Activated T-helper 17 cell treated with anti-CD3 and anti-CD28 coated beads, Interleukin-2, amount 50 U/mL, for 72 hours (primary cell): ENCODE measurements at places on chromosomes 7 and 10. TPM values are rescaled to one million over a fixed set of nuclear protein-coding genes. Genes with fewer than 3 reads are reported as not detected.

DNA sequence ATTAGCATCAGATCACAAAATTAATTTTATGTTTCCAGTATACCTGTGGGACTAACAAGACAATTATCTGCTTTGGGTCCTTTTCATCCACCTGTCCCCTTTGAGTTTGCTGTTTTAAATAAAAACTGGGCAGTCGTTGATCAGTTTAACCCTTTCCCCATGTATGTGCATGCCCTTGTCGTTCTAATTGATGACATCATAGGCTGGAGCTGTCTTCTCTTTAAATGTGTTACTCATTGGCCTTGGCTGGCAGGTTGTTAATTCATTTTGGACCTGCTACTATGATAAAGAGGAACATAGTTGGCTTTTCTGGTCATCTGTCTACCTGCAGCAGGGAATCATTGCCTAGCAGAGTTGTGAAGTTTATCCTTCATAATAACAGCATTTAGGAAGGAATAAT lies 53.8 kb downstream of the TASOR2 start:
- no peak for ATAC-seq

Gene CALML5
- total RNA-seq = not detected

Gene LRCH4
- total RNA-seq = 96.4 TPM

Gene ITGB8
- 0.05 TPM for total RNA-seq

Gene C10orf105
- 0.04 TPM for total RNA-seq

GRCh38 chr7:95957510-95957909 lies 185.2 kb downstream of the DYNC1I1 start:
- ATAC-seq = no peak

Gene FBXL15
- total RNA-seq = 12.6 TPM

DNA sequence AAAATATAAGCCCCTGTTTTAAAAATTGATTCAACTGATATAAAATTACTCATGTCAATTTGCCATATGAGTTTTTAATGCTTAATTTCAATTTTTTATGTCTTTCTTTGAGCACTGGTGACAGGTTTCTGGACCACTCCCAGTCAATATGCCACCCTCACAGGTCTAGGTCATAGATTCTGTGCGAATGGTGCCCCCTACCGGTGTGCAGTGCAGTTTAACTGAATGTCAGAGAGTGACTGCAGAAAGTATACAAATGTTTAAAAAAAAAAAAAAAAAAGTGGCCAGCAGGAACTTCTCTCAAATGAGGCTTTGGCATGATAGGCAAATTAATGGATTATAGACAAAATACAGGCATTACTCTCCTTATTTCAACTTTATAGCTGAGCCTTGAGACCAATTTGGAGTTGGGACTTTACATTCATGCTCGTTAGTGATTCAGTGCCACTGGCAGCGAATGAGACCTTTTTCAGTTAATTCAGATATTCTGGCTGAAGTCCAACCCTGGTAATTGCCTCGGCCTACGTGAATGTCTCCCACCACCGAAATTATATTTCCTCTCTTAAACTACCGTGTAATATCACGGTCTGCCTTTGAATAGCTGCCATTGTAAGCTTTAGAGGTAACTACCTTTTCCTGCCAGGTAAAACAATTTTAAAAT lies 427.6 kb downstream of the PHTF2 start:
- ATAC-seq = no peak

- ATAC-seq = no peak
These were observed 105.0 kb upstream of the PPP2R2D start for GRCh38 chr10:131795761-131796160.

Gene OR6V1
- total RNA-seq = not detected

GRCh38 chr7:229184-229964 lies 37.0 kb downstream of the FAM20C start:
- ATAC-seq = no peak

Gene AKR1B15
- not detected for total RNA-seq

DNA sequence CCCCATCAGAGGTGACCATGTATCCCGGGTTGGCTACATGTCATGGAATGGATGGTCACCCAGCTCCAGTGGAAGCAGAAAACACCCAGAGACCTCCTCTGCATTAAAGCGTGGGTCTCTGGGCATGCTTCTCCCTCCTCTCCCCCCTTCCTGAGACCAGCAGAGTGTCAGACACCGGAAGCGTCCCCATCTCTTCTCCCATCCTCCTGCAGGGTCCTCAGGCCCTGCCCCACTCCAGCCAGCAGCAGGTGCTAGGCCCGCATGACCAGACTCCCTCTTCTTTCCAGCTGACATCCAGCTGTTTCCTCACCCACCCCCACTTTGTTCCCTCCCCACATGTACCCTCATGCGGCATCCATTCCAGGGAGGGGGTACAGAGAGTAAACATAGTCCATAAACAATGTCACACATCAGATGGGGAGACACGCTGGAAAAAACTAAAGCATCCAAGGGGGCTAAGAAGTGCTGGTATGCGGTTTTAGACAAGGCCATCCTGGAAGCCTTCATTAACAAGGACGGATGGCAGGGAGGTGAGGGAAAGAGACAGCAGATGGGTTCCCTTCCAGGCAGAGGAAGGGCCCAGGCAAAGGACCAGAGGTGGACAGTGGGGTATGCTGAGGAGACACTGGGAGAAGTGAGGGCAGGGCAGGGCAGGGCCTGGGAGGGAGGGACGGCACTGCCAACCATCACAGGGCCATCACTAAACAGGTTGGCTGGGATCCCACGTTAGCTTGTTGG lies 12.5 kb upstream of the SLC18A3 start:
- no peak for ATAC-seq

DNA sequence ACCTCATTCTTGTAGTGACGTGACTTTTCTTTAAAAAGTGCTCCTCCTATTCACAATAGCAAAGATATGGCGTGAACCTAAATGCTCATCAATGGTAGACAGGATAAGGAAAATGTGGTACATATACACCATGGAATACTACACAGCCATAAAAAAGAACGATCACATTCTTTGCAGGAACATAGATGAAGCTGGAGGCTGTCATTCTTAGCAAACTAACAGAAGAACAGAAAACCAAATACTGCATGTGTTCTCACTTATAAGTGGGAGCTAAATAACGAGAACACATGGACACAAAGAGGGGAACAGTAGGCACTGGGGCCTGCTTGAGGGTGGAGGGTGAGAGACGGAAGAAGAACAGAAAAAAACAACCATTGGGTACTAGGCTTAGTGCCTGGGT lies 59.9 kb upstream of the FGFR2 start:
- ATAC-seq = no peak

Gene CYP2C8
- 0.16 TPM for total RNA-seq

GRCh38 chr7:26724795-26725194 lies 139.6 kb downstream of the SKAP2 start:
- ATAC-seq = no peak

GRCh38 chr7:138895679-138896078 lies 85.5 kb downstream of the KIAA1549 start:
- ATAC-seq = no peak

GRCh38 chr7:27929127-27929526 lies 189.2 kb downstream of the TAX1BP1 start:
- ATAC-seq = no peak

- ATAC-seq = no peak
These were observed 4.8 kb upstream of the NT5C2 start for GRCh38 chr10:103197903-103198302.

Gene NXPH1
- total RNA-seq = not detected

Gene ATRNL1
- total RNA-seq = 1.5 TPM

- ATAC-seq = no peak
These were observed 952 bp downstream of the DIP2C start for GRCh38 chr10:688312-689120.

GRCh38 chr10:78777867-78778266 lies 290.9 kb upstream of the ZMIZ1 start:
- ATAC-seq = no peak

Gene ASZ1
- not detected for total RNA-seq

- ATAC-seq = no peak
These were observed 11.8 kb upstream of the PRKAR1B start for GRCh38 chr7:738723-739454.

DNA sequence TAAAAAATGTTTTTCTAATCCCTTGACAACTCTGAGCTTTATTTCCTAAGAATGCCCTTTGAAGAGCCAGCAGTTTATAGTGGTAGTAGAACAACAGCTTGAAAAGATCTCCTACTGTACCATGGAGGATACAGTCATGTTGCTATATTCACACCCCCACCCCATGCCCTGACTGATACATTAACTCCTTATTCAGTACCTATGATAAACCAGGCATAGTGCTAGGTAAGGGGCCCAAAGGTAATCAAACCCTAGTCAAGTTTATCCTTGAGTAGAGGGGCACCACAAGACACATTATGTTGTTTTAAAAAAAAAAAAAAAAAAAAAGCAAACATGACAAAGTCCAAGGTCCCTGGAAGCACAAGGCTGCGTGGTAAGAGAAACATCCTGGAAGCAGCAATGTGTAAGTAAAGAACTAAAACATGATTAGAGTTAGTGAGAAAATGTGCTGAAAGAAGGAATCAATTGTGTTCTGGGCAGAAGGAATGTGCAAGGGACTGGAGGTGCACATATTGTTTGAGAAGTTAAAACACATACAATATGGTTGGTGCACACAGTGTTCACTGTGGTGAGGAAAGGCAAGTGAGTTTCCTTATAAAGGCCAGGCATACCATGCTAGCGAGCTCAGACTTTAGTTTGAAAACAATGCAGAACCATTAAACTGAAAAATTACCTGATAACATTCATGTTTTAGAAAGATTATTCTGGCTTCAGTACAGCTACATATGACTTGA lies 51.2 kb downstream of the PDE1C start:
- no peak for ATAC-seq

DNA sequence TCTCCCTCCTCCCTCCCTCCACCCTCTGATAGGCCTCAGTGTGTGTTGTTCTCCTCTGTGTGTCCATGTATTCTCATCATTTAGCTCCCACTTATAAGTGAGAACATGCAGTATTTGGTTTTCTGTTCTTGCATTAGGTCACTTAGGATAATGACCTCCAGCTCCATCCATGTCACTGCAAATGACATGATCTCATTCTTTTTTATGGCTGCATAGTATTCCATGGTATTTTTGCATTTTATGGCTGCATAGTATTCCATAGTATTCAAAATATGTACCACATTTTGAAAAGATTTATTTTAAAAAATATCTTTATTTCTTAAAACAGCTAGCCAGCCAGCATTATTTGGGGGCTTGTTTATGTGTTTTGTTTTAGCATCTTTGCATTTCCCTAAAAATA lies 275.6 kb downstream of the SFMBT2 start:
- no peak for ATAC-seq

Gene WEE2
- total RNA-seq = not detected

Gene CDHR1
- total RNA-seq = 0.11 TPM

DNA sequence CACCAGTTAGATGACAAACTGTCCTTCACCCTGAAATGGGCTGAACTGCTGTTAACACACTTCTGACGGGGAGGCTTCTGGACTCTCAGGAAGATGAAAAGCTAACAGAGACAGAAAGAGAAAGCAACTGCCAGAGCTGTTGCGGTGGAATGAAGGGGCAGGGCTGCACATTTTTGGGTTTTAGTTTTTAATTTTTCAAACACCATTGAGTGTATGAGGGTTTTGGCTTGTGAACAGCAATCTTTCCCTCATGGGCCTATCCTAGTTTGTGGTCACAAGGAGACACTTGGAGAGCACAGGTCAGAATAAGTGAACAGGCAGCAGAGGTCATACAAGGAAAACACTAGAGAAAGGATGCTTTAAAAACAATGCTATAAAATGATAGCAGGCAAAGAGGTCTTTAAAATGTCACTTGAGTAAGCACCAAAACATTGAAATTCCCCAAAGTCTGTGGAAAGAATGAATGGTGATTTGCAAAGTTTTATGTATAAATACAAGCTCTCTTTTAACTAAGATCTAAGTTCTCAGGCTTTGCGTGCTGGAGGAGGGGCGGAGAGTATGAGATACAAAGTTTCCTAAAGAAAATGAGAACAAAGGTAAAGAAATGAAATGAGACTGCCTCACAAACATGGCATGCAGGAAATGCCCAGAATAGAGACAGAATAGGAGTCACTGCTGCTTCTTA lies 101.4 kb upstream of the GLI3 start:
- no peak for ATAC-seq

DNA sequence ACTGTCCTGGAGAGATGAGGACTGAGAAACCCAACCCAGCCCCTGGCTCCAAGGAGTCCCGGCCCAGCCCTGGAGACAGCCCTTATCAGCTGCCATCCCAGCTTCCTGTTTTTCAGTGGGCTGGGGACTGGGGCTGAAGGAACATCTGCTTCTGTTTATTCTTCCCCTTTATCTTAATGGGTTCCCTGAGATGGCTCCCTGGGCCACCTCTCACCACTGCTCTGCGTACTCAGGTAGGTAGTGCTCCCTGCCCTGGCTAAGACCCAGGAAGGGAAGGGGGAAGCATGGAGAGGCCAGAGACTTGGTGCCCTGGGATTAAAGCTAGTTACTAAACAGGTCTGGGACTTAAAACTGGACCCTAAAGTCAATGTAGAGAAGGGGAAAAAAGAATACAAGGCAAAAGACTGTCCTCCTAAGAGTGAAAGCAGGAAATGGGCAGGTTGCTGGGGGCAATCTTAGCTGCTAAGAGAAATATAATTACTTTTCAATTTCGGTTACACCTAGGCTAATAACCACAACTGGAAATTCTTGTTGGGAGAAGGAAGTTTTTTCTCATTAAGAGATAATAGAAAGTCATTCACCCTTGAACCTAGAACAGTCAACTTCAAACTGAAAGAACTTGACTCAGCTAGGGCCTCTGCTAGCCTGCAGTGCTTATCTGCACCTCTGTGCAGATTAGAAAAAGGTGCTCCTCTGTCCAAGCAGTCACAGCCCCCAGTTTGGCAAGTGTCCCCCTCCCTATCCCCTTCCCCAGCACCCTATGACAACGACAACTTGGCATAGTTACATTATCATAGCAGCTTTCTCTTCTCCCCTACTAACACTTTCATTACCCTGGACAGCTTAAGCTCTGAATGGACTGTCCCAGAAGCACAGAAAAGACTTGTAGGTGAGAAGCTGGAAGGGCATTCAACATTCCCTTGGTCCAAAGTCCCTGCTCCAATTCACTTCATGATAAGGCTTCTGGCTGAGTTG lies 65.6 kb upstream of the KDM7A start:
- peak; percentile 90 for ATAC-seq

Gene EPHA1
- total RNA-seq = 0.65 TPM

- ATAC-seq = no peak
These were observed 54.1 kb downstream of the C10orf105 start for GRCh38 chr10:71665456-71665855.

Gene UNC5B
- not detected for total RNA-seq

Gene FAM25C
- not detected for total RNA-seq

Gene PHYHIPL
- not detected for total RNA-seq

DNA sequence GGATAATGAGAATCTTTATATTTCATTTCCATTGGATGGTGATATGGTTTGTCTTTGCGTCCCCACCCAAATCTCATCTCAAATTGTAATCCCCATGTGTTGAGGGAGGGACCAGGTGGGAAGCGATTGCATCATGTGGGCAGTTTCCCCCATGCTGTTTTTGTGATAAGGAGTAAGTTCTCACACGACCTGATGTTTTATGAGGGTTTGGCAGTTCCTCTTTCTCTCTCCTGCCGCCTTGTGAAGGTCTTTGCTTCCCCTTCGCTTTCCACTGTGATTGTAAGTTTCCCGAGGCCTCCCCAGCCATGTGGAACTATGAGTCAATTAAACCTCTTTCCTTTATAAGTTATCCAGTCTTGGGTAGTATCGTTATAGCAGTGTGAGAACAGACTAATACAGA lies 59.4 kb downstream of the MTPN start:
- no peak for ATAC-seq
